ENCODE measurements at places on chromosomes 4 and X. TPM values are rescaled to one million over a fixed set of nuclear protein-coding genes. Genes with fewer than 3 reads are reported as not detected.
A peak's percentile ranks its signal among the peaks of the same experiment; 100 is the strongest.

DNA sequence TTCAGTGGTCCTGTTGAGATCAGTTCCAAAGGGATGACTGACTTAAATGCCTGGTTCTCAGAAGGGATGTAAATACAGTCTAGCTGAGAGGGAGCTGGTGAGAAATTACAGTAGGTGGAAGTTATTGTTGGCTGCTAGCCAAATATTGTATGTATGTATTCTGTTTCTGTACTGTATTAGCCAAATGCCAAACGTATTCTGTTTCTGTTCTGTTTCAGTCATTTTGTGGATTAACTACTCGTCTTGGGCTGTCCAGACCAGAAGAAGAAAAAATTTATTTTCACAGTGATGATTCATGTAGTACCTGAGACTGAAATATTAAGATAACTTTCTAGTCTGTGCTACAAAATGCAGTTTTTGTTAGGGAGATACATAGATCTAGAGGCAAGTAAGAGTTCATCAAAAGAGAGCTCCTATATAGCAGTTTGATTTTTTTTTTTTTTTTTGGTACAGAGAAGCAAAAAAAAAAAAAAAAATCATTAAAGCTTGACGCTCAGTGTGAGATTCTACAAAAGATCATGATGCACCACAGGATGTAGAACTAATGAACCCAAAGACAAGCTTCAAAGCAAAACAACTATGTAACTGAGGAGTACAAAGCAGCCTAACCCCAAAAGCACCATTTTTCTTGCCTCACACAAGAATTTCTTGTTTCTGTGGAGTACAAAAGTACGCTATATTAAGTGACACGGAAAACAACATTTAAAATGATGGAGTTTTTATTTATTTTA lies 54.8 kb downstream of the CASP6 start:
- peak; percentile 88 for DNase-seq

- no peak for DNase-seq
Measured at GRCh38 chr4:101697266-101697665, 93.3 kb upstream of the BANK1 start.

DNA sequence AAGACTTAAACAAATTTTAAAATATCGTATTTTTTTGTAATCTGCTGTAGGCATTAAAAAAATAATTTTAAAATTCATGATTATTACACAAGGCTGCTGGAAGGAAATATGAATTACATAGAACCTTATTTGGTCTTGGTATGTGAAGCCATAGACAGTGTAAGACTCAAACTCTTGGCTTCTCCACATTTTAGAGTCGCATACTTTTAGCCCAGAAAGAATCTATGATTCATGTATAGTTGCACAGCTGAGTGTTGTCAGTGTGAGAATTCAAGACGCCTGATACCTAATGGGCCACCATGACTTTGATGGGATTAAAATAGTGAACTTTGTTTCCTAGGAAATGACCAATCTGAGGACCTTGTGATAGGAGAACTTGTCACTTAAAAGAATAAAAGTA lies 1.4 kb downstream of the INTU start:
- no peak for DNase-seq

DNA sequence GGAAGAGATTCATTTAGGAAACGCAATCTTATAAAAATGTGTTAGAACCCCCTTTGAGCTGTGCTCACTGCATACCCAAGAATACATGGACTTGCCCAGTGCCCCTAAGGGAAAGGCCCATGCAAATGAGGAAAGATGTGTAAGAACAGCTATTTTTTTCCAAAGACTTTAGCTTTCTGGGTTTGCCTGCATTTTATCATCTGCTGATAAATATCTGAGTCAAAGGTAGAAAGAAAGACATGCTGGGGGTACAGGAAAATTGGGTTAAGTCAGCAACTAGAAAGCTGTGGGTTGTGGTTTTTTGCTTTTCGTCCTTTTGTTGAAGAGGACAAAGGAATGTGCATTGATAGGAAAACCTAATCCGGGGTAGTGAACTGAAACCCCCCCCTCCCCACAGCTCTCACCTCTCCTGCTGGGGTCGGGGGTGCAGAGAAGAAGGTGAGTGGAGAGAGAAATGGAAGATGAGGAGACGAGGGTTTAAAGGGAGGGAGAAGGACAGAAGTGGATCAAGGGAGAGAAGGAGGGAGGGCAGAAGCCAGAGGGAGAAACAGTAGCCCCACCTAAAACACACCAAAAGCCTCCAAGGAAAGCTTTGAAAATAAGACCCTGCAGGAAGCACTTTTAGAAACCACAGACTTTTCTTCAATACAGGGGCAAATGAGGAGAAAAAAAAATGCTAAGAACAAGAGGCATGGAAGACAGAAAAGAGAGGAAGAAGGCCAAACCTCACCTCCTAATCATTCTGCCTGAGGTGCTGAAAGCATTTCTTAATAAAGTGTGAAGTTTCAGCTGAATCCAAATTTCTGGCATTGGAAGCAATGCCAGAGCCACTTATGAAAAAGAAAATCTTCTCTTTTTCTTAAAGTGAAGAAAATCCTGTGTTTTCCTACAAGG lies 49.3 kb downstream of the KDR start:
- DNase-seq, result no peak

The PCDH18 gene
- total RNA-seq, result not detected

The CCSER1 gene
- 0.71 TPM for total RNA-seq

DNA sequence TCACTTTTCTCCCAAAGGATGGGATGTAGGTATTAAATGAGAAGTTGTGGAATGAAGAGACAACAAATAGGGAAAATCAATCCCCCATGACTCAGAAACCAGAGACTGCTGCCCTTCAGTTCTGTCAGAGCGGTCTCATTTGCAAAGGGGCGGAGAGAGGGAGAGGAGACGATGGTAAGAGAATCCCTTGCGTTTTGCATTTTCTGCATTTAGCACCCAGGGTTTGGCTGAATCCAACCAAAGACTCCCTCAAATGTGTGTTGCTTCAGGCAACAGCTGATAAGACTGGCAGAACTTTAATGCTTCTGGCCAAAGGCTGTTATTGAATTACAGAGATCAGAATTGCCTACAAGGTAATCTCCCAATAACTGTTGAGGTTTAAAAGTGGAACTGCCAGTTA lies 230.2 kb downstream of the EVC2 start:
- DNase-seq, result no peak

DNA sequence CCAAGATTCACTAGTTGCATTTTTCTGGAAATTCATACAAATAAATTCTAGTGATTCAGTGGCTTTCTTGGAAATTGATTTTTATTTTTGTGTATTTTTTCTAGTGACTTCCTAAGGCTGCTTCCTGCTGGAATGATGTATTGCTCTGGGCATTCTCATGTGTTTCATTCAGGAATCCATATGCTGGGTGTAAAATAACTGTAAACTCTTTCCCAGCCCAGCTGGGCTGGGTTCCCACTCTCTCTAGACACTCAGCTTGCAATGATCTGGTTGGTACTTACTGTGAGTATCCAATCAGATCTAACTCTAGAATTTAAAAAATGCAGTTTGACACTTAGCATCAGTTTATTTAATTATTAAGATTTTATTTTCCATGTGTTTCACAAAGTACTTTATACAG lies 882.2 kb downstream of the STIM2 start:
- no peak for DNase-seq

The SMIM31 gene
- not detected for total RNA-seq

The MTTP gene
- not detected for total RNA-seq

The ADAM29 gene
- not detected for total RNA-seq

DNA sequence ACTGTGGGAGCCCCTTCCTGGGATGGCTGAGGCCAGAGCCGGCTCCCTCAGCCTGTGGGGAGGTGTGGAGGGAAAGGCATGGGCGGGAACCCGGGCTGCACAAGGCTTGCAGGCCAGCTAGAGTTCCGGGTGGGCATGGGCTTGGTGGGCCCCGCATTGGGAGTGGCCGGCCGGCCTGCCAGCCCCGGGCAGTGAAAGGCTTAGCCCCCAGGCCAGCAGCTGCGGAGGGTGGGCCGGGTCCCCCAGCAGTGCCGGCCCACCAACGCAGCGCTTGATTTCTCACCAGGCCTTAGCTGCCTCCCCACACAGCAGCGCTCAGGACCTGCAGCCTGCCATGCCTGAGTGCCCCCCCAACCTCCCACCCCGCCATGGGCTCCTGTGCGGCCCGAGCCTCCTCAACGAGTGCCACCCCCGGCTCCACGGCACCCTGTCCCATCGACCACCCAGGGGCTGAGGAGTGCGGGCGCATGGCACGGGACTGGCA lies 78.0 kb downstream of the COX7B2 start:
- DNase-seq, result no peak

The TSPAN5 gene
- total RNA-seq, result 2.8 TPM

DNA sequence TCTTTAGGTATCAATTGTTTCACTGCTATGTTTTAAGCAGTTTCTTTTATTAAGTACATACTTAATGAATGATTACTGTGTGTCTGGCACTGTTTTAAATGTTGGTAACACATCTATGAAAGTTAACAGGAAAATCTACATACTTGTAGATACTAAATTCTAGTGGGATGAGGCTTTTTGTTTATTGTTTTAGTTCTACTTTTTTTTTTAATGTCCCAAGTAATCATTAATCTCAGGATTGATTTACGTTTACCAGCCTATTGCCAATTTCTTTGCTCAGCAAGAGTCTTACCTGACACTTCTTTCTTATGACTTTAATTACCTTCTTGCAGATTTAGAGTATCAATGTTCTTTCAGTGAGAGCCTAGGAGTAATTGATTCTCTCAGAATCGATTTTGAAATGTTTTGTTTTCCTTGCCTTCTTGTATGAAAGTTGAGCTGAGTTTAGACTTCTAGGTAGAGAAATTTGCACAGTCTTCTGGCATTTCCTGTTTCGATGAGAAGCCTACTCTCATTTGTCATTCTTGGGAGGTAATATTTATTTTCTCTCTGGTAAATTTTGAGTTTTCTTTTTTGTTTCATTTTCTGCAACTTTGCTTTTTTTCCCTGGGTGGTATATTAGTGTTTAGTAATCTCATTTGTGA lies 235.2 kb upstream of the ANKRD50 start:
- DNase-seq, result no peak

The GRIA3 gene
- total RNA-seq, result not detected

The HSFX3 gene
- not detected for total RNA-seq

DNA sequence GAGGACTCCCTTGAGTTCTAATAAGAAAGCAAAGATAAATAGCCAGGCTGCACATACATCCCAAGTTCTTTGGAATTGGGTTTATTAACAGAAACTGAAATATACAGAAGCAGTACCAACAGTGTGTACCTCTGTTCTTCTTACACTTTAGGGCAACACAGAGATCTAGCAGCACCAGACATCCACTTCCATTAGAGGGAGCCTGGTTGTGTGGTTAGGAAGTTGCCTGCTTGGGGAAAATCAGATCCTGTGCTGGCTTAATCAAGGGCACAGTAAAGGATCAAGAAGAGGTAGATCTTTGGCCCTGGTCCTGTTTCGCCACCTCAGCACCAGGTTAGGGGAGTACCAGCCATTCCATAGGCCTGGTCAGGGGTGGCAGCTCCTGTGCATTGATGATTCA lies 231.1 kb upstream of the ARHGAP24 start:
- no peak for DNase-seq

DNA sequence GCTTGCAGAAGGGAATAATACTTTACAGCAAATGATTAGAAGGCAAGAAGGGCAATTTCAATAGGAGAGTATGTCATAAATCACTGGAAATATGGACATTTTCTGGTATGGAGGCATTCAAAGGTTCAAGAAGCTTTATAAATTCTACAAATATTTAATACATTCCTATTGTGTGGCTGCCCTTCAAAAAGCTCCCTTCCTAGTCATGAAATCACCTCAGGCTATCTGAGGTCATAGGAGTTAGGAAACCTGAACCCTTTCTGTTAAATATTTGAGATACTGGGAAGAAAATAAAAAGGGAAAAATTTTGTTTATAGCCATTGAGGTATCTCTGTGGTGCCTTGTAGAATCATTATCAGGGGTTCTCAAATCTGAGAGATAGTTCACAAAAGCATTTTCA lies 316.8 kb upstream of the EMCN start:
- DNase-seq, result no peak

The TMEM144 gene
- total RNA-seq, result 0.45 TPM

GRCh38 chrX:47214435-47215077 lies 3.9 kb upstream of the CDK16 start:
- no peak for DNase-seq

DNA sequence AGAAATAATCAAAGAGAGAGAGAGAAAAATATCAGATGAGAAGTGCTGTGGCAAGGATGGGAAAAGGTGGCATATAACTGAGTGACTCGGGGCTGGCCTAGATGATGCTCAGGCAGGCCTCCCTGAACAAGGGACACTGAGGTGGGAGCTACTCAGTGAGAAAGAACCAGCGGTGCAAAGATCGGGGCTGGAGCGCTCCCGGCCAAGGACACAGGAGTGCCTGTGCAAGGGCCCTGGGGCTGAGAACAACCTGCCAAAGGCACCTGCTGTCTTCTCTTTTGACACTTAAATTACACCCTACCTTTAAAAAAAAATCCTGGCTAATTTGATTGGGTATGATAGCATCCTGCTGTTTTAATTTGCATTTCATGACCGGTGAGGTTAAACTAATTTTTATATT lies 77.7 kb upstream of the C4orf50 start:
- DNase-seq, result no peak

DNA sequence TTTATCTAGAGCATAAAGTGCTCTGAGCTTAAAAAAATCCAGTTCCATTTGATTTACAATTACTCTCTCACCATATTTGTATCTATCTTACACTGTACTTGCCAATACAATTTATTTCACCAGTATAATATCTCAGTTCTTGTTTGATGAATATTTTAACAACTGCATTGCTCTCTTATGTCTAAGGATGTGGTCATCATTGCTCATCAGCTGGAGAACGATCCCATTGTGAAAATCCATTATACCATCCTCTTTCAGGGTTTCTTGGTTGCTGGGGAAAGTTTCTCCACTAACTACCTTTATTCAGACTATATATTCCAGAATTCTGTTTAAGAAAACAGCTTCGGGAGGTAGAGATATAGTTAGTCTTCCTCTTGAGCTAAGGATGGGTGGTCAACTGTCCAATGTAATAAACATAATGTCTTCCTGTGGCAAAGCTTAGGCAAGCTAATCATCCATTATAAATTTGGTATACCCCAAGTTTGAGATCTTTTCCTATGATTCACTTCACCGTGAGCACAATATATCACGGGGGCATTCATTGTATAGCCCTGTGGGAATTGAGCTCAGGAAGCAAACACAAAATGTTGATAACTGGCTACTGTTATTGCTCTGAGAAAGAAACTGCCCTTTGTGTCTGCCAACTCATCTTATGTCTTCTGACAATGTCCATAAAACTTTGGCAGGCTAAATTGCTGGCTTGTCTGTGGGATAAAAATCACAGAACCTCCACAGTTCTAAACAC lies 2361.9 kb downstream of the ARAP2 start:
- no peak for DNase-seq

- DNase-seq, result no peak
Measured at GRCh38 chrX:41468647-41469323, 21.6 kb downstream of the NYX start.

Measured in CD4-positive, alpha-beta T cell (primary cell).